ENCODE measurements at places on chromosomes 7 and 10. TPM values are rescaled to one million over a fixed set of nuclear protein-coding genes. Genes with fewer than 3 reads are reported as not detected.

SUGCT gene
- total RNA-seq = 0.87 TPM

COL17A1 gene
- total RNA-seq = under 0.01 TPM

FZD1 gene
- total RNA-seq = 2.2 TPM

CPVL gene
- 0.22 TPM for total RNA-seq
